T-helper 17 cell (primary cell): ENCODE measurements at places on chromosomes 6 and 20.
A peak's percentile ranks its signal among the peaks of the same experiment; 100 is the strongest.

GRCh38 chr6:16375843-16376242, 137.5 kb downstream of the GMPR start:
- no peak for DNase-seq

DNA sequence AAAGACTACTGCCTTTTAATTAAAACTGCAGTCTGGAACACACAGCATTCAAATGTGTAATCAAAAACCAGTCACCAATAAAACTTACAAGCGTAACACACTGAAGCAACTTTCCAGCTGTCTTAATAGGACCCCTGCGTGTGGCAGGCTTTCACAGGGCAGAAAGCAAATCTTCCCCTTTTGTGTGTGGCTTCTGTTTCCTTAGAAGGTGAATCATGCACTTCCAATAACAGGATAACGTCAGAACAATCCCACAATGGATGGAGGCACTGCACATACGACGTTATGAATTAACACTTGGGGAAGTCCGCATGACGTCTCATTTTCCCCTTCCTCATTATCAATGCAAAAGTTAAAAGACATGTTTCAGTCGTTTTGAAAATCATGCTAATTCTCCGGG, 44.8 kb downstream of the INSM1 start:
- DNase-seq: no peak

GRCh38 chr6:127484212-127484863, 25.1 kb upstream of the KIAA0408 start:
- no peak for DNase-seq

GRCh38 chr6:31272836-31273626, 1.1 kb upstream of the HLA-C start:
- DNase-seq: no peak

DNA sequence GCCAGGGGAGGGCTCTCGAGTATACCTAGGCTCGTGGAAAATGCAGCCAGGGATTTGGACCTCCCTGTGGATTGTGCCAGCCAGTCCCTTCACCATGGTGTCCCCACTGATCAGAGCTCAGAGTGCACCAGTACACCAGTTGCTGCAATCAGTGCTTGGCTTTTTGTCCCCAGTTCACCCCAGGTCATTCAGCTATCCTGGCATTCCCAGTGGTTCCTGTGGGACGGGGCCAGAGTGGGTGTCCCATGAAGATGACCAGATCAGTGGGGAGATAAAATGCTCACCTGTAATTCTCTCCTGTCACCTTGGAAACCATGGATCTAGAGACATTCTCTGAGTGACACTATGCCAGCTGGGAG, 23.8 kb downstream of the MAS1 start:
- DNase-seq: no peak

GRCh38 chr6:135909737-135910387, 58.4 kb downstream of the PDE7B start:
- DNase-seq: peak; percentile 47

- no peak for DNase-seq
These were observed 76.6 kb downstream of the SLX4IP start for GRCh38 chr20:10511509-10512251.

GRCh38 chr6:46502486-46503119, 11.4 kb upstream of the RCAN2 start:
- no peak for DNase-seq

- DNase-seq: no peak
These were observed 72.5 kb downstream of the ATP9A start for GRCh38 chr20:51695574-51696303.

- no peak for DNase-seq
These were observed 45.3 kb upstream of the SMIM8 start for GRCh38 chr6:87277123-87277522.

DNA sequence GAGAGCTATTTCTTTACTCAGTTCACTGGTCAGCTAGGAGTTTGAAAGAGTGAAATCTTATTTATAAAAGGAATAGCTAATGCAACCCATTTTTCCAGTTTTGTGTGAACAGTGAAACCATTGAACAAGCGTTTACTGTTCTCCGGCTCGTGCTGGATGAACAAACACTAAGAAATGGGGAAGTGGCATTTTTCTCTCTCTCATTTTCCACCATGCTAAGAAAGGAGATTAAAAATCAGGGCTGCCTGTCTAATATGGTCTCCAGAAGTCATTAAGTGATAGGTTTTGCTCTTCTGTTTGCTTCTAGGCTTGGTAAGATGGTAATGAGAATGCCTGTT, 774 bp upstream of the SFT2D1 start:
- no peak for DNase-seq

DNA sequence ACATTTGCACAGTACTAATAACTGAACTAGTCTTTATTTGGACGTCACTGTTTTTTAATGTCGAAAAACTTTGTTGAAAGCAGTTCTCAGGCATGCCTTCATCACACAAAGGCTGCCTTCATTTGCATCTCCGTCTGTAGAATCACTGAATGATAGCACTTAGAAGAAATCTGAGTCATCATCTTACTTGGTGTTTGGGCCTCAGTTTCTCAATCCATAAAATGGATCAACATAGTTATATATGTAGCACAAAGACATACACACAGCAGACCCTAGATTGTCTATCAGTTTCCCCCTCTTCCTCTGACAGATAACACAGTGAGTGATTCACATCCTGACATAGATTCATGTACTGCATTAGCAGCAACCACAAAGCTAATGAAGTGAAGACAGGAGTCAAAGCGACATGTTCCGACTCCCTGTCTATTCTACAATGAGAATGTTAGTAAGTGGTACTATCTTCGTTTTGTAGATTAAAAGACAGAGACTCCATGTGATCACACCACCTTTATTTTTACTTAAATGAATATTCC, 80.4 kb upstream of the PDE10A start:
- DNase-seq: no peak

- no peak for DNase-seq
These were observed 80.9 kb upstream of the PHACTR2 start for GRCh38 chr6:143596866-143597265.

- no peak for DNase-seq
These were observed 26.9 kb upstream of the MRPS18A start for GRCh38 chr6:43714311-43715055.

DNA sequence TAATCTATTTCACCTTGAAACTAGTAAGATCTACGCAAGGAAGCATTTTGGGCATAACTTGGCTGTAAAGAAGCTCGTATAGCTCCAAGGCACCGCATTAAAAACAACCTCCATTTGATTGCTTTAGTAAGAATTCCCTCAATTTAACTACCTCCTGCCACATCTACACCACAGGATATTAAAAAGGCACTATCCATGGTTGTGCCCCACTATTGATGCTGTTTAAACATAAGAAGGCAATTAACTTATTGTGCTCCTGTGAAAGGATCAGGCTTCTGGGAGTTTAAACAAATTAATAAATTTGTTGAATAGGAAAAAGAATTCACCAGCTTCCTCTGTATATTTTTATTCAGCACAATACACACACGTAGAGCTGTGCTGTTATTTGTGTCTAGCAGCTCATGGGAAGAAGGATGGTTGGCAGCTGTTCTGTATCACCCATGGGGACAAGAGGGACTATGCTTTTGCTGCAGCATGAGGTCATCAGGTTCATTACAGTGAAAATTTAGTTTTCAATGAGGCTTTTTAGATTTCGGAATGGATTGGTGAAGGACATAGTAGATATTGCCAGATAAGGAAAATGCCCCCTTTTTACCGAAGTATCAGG, 513.3 kb downstream of the HAO1 start:
- no peak for DNase-seq

- no peak for DNase-seq
These were observed 114.8 kb downstream of the MOXD1 start for GRCh38 chr6:132286298-132287019.

DNA sequence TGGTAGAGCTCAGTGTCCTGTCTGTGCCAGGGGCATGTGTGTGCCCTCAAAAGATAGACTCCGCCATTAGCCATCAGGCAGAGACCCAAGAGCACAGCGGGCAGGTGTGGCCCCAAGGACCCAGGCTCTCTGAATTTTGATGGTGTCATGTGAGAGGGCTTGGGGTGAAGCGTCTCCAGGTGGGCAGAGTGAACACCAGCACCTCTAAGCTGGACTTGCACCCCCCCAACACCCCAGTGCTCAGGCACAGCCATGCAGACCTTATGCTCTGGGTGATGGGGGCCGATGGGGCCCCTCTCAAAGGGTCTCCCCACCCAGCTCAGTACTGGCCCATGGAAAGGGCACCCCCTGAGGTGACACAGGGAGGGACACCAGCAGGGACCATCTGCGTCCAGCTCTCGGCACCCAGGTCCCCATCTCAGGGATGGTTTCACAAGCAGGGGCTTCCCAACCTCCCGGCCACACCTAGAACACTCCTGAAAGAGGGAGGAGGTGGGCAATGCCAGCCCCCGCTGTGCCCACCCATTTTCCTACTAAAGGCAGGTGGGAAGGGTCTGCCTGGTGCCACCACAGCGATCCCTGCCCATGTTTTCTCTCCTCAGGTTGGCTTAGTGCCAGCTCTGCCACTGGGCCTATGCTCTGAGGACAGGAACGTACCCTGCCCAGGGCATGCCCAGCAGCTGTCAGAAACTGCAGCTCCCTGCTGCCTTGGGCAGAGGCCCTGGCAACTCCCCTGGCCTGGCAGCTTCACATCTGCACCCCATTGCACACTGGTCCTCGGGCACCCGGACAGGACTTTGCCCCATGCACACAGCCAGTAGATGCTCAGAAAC, 3.5 kb downstream of the CST7 start:
- DNase-seq: no peak

- no peak for DNase-seq
These were observed 127.4 kb upstream of the GRIK2 start for GRCh38 chr6:101266063-101266462.

GRCh38 chr6:56655249-56655648, 12.6 kb upstream of the DST start:
- DNase-seq: no peak

DNA sequence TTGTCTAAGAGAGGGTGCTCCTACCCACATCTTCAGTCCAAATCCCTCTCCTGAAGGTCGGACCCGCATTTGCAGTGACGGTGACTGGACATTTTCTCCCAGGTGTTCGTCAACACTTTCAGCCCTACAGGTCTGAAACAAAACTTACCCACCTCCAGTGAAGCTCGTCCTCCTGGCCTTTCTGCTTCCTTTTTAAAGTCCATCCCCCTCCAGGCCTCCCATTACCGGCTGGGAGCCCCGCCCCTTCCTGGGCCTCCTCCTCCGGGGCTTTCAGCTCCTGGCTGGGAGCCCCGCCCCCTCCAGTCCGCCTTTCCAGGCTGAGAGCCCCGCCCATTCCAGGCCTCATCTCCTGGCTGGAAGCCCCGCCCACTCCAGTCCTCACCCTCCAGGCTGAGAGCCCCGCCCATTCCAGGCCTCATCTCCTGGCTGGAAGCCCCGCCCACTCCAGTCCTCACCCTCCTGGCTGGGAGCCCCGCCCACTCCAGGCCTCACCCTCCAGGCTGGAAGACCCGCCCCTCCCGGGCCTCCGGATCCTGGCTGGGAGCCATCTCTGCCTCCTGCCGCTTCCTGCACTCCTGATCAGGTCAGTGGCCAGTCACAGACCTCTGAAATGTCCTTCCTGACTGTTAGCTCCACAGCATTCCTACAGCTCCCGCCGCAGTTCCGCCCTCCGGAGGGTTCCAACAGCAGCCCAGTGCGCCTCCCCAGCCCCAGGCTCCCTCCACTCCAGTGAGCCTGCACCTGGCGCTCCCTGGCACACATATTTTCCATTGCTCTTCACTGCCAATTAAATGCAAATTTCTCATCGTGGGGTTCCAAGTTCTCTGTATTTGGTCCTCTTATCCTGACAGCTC, 98.5 kb downstream of the LY86 start:
- DNase-seq: no peak

DNA sequence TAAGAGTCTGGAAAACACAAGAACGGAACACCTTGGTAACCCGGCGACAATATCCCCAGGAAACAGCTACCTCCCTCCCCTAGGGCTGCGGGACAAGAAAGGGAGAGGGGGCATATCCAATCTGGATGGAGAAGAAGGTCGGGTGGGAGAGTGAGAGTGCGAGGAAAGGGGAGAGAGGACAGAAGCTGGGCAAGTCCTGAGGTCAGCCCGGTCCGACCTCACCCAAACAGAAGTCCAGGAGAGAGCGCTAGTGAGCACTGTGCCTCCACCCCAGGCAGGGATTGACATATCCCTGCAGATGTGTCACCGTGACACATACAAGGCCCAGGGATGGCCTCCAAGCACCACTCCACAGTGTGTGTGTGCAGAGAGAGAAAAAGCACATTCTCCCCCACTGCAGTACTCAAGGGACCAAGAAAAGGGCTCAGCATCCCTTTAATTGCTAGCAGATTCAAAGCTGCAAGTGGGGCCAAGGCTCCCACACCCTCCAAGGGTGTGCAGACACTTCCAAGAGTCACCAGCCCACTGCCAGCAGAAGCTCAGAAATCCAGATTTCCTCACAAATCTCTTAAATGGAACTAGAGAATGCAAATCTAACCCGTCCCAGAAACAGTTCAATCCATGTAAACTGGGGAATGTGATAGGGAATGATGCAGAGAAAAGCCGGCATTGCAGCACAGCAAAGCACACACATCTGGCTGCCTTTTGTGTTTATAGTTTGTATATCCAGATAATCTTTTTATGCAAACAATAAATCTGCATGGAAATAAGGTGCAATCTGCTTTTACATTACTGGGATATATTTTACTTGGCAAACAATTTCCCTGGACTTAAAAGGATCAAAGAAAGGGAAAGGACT, 3.1 kb downstream of the PXDC1 start:
- no peak for DNase-seq

GRCh38 chr6:147201885-147202515, 2.2 kb upstream of the STXBP5 start:
- DNase-seq: no peak

- DNase-seq: no peak
These were observed 24.6 kb downstream of the HBS1L start for GRCh38 chr6:135030056-135030473.

DNA sequence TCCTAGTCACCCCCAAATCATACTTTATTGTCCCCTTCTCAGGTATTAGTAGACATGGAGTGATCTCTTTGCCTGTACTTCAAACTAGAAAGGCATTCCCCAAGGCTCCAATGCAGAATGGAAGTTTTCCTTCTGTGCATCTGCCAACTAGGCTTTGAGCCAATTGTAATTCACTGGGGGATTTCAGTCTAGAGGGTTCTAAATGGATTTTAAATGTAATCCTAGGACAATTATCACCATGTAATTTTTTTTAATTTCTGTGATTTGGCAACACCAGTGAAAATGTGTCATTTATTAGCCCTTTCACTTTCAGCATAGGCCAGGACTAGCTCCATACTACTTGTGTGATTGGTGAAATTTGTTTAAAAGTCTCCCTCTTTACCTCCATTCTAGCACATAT, 557.6 kb upstream of the MARCKS start:
- no peak for DNase-seq

DNA sequence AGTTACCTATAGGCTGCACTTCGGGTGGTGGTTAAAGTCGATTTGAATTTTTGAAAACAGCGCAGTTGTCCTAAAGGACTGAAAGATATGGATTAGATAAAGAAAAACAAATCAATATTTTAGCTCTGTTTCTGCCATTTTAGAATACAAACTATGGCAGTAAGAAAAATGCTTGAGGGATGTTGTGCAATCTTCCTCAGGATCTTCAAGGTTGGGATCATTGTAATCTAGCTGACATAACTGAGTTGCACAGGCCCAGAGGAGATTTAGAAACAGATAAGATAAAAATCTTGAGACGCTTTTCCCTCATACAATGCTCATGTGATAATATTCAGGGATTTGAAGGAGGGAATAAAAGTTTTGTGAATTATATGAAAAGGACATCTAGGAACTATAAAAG, 926 bp downstream of the PEX3 start:
- no peak for DNase-seq
